ENCODE measurements at places on chromosomes 3 and 15.

DNA sequence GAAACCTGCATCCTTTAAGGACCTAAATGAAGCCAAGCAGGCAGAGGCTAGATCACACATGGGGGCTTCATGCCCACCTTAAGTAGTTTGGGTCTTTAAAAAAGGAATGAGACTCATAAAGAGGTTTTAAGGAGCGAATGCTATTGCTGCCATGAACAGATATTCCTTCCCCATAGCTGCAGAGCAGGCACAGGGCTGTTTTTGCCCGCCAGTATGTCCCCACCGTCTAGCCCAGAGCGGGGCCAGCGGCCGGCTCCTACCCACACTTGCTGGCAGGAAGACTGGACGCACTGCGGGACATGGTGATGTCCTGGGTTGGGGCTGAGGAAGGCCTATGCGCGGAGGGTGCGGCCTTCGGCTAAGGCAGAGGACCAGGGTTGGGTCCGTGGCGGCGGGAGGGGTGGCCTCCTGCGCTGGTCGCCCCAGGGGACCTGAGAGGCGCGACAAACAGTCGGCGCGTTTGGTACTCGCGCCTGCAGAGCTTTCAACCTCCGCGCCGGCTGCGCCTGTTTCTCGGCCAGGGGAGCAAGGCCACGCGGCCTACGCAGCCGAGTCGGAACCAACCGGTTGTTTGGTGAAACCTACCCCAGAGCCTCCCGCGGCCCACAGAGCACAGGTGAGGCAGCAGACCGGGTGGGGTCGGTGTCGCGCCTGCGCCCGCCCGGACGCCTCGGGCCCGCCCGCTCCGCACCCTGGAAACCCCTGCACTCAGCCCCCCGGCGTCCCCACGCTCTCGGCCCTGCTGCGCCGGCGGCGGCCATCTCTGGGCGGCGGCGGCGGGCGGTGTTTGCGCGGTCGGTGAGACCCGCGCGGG is at the start of gene FAIM:
Gene FAIM, plus strand, starts transcription at position 450 of the 814 bp plus-strand sequence. CDS start 10,956 bp downstream, outside the sequence.
- no peak for DNase-seq

- DNase-seq: no peak
Observed at GRCh38 chr15:32981536-32981935, 213.0 kb downstream of the FMN1 start.

DNA sequence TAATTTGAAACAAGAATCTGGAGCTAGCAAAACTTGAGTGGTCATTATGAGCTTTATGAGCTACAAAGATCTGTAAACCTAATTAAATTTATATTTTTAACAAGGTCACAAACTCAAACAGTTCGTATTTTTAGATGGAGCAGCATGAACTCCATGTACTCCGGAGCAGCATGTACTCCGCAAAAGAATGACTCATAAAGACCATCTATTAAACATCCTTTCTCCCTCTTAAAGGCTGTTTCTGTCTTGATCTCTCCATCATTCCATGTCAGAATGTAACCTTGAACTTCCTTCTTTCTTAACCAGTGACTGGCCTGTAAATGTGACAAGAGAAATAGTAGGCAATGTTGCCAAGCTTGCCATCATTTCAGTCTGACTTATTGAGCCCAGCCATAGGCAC is 696.9 kb downstream of the ZNF385D start:
- DNase-seq: no peak

- DNase-seq: no peak
Observed at GRCh38 chr15:83565553-83566159, 88.3 kb upstream of the ADAMTSL3 start.

GRCh38 chr3:126119008-126119675 is 35.2 kb upstream of the SLC41A3 start:
- DNase-seq: no peak
